ENCODE measurements at places on chromosomes 3 and 15. TPM values are rescaled to one million over a fixed set of nuclear protein-coding genes. Genes with fewer than 3 reads are reported as not detected.

BFSP2 gene
- total RNA-seq, result not detected

GRCh38 chr3:114011059-114011797 lies 45.1 kb downstream of the CCDC191 start:
- no peak overlapping the region for H3K27ac ChIP-seq
- H3K4me1 ChIP-seq, result no peaks in the 10 kb centered on the region
- H3K36me3 ChIP-seq, result peaks cover 3% of the 10 kb centered on the region
- DNase-seq, result no peak

DNA sequence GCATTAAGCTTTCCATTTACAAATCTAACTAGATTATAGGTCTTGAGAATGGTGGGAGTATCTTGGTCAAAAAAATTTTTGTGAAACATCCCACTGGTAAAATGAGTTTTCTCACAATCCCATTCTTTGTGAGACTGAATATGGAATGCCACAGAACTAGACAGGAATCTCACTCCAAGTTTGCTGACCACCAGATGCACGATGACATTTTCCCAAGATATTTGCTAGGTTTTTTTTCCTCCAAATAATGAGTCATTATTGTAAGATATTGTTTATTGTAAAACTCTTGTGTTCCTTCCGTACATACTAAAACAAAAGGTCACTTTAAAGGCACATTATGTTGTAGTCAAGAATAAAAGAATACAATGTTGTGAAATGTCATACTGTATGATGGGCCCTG lies 53.9 kb downstream of the COPS2 start:
- no peak for DNase-seq
- no peak overlapping the region for H3K27ac ChIP-seq
- peaks cover 6% of the 10 kb centered on the region for H3K36me3 ChIP-seq

MAP1A gene
- 56.0 TPM for total RNA-seq

DNA sequence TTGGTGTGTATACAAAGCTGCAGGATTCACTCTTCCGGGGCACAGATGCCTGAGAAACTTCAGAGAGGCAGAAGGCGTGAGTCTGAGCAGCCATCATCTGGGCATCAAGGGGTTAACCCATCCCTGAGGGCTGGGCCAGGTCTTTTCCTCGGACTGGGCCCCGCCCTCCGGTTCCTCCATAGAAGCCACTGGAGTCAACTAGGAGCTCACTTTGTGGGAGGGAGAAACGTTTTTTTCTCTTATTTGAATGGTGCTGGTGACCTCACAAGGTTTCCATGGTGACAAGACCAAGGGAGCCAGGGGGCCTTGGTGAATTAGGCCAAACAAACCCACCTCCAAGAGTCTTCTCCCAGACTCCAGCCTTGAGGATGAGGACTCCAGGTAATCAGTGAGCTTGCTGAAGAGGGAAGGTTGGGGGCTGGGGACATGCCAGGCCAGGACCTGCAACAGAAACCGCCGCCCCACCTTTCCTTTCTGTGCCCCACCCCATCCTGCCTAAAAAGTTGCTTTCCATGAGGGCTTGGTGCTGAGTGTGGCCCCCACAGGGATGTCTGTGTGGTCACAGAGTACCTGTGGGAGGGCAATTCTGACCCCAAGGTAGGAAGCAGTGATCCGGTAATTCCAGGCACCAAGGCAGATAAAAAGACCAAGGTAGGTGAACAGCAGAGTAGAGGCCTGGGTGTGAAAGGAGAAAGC lies 14.8 kb upstream of the INSYN1 start:
- no peak for DNase-seq
- no peaks in the 10 kb centered on the region for H3K36me3 ChIP-seq
- H3K27ac ChIP-seq, result no peak overlapping the region
- H3K27me3 ChIP-seq, result peaks cover 4% of the 10 kb centered on the region

MKRN2OS gene
- 1.8 TPM for total RNA-seq

- H3K27me3 ChIP-seq, result no peaks in the 10 kb centered on the region
- H3K4me3 ChIP-seq, result no peak overlapping the region
- DNase-seq, result no peak
- peaks cover 31% of the 10 kb centered on the region for H3K4me1 ChIP-seq
- H3K36me3 ChIP-seq, result no peaks in the 10 kb centered on the region
- peak overlapping the region; percentile 89 for H3K27ac ChIP-seq
These were observed 124.3 kb upstream of the SPRED1 start for GRCh38 chr15:38128341-38128781.

DNA sequence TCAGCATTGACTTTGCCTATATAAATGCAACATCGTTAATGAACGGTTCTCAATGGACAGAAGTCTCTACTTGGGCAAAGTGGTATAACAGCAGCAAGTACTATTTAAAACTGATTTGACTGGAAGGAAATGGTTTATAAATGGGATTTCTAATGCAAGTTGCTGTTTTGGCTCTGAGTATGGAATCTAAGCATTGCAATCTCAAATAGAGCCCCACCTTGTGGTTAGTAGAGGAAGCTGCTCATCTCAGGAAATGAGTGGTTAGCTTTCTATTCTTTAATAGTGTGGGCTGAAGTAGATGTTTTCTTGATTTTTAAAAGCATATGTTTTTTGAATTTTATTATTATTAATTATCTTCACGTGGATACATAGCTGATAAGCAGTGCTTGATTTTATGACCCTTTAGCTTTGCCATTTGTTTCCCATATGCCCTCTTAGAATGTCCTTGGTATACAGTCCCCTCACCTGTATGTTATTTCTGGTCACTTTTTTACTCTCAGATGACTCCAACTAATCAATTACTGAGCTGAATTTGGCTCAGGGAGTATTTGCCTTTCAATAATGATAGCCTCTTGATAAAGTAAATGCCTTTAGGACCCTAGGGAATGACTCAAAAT lies 67.1 kb downstream of the OXSM start:
- H3K4me1 ChIP-seq, result no peaks in the 10 kb centered on the region
- no peak overlapping the region for H3K4me3 ChIP-seq
- no peak for DNase-seq
- no peak overlapping the region for H3K27ac ChIP-seq

GRCh38 chr3:158106766-158107471 lies 699 bp upstream of the SHOX2 start:
- H3K27ac ChIP-seq, result no peak overlapping the region
- no peak for DNase-seq
- H3K4me1 ChIP-seq, result peaks cover 69% of the 10 kb centered on the region
- H3K4me3 ChIP-seq, result peak overlapping the region; percentile 60

CPN2 gene
- total RNA-seq, result 2.4 TPM

- H3K4me3 ChIP-seq, result no peak overlapping the region
- no peaks in the 10 kb centered on the region for H3K36me3 ChIP-seq
- H3K4me1 ChIP-seq, result no peaks in the 10 kb centered on the region
- no peak overlapping the region for H3K27ac ChIP-seq
- DNase-seq, result no peak
- H3K27me3 ChIP-seq, result no peaks in the 10 kb centered on the region
These were observed 112.6 kb upstream of the KBTBD8 start for GRCh38 chr3:66885326-66886000.

DNA sequence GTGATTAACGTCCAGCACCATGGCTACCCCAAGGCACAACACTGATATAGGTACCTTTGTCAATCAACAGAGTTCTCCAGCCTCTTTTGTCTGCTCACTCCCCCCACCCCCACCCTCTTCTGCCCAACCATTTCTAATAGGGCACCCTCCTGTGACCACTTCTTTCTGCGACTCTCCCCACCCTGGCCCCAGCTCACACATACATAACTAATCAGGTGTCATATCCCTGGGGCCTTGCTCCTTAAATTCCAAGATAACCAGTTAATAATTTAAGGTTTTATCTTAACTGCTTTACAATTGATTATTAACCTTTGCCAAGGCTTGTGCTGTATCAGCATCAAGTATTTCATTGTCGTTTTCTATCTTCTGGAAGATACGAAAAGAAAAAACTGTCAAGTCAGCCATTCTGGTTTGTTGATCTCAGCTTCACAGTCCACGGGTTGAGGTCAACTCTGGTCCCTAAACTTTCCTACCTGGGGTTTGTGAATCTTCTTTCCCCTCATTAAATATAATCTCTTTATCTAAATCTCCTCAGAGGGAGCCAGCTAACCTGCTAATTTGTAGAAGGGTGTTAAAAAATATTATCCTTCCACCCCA lies 27.3 kb upstream of the SLC28A2 start:
- no peak for DNase-seq
- no peak overlapping the region for H3K4me3 ChIP-seq
- peaks cover 10% of the 10 kb centered on the region for H3K27me3 ChIP-seq
- no peaks in the 10 kb centered on the region for H3K36me3 ChIP-seq
- H3K27ac ChIP-seq, result no peak overlapping the region

GRCh38 chr15:68383161-68384074 lies 48.5 kb downstream of the ITGA11 start:
- no peak for DNase-seq
- H3K27me3 ChIP-seq, result no peaks in the 10 kb centered on the region
- no peaks in the 10 kb centered on the region for H3K36me3 ChIP-seq
- no peak overlapping the region for H3K4me3 ChIP-seq
- peaks cover 4% of the 10 kb centered on the region for H3K4me1 ChIP-seq
- H3K27ac ChIP-seq, result no peak overlapping the region

DNA sequence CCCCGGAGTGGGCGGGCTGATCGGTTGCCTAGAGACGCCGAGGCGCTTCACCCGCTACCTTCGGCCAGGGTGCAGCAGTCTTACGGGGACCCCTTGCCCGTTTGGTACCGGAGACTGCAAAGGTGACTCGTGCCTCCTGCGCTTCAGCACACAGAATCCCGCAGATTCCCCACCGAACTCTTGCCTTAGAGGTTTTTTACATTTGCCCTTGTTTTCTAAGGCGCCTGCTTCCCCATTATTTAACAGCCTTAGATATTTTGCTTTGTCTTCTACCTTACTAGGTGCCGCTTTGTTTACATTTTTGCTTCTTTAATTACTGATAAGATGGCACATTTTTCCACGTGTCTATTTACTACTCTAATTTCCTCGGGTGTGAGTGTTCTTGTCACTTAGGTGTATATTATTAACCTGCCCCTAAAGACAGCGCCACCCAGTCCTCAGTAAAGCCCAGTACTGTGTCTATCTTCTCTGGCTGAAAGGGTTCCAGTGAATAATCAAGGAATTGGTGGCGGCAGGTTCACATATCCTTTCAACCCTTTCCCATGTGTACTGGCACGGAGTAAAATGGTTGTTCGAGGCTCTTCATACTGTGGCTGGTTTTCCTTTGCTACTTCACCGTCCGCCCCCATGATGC lies 573 bp upstream of the CEP152 start:
- H3K4me1 ChIP-seq, result peaks cover 16% of the 10 kb centered on the region
- no peak overlapping the region for H3K27ac ChIP-seq
- peak overlapping the region; percentile 77 for H3K4me3 ChIP-seq
- H3K27me3 ChIP-seq, result no peaks in the 10 kb centered on the region

- no peaks in the 10 kb centered on the region for H3K4me1 ChIP-seq
- no peaks in the 10 kb centered on the region for H3K36me3 ChIP-seq
- H3K27me3 ChIP-seq, result peaks cover 65% of the 10 kb centered on the region
- H3K27ac ChIP-seq, result no peak overlapping the region
These were observed 8.1 kb upstream of the LRRK1 start for GRCh38 chr15:100911086-100911485.

- H3K4me1 ChIP-seq, result no peaks in the 10 kb centered on the region
- H3K4me3 ChIP-seq, result no peak overlapping the region
- no peaks in the 10 kb centered on the region for H3K27me3 ChIP-seq
- no peak overlapping the region for H3K27ac ChIP-seq
- no peak for DNase-seq
- H3K36me3 ChIP-seq, result peaks cover 38% of the 10 kb centered on the region
These were observed 103.3 kb upstream of the PRTG start for GRCh38 chr15:55846116-55846707.

DNA sequence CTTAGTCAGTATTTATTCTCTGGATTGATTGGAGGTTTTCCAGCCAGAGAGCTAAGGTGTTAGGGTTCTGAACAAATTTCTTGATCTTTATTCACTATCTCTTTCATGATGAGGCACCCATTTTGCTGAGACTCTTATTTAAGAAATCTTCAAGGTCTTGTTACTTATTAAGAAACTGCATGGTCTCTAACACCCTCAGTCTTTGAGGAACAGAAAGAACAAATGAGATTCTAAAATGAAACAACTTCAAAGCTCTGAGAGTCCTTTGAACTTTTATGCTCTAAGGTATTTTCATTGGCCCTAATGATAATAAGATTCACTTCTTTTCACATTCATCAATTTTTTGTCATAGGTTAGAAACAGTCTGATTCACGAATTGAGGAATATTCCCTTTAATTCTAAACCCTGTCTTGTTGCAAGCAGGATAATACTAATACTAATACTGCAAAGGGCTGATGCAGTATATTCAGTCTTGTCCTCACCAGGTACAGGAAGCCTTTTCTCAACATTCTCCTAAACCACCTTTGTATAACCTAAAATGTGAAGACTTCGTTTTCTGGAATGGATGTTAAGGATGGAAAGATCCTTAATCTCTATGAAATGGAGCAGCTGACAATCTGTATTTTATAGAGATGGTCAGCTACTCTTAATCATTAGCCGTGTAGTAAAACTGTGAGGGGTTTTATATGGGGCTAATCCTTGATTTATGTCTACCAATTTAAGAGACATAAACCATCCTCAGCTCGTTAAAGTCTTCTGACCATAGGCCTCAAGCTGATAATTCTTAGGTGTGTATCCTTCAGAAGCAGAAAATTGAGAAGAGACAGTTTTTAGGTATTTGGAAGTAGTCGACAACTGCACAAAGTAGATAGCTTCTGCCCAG lies 198.3 kb downstream of the OTOL1 start:
- H3K4me1 ChIP-seq, result peaks cover 8% of the 10 kb centered on the region
- no peak overlapping the region for H3K27ac ChIP-seq
- DNase-seq, result no peak
- no peak overlapping the region for H3K4me3 ChIP-seq

DNA sequence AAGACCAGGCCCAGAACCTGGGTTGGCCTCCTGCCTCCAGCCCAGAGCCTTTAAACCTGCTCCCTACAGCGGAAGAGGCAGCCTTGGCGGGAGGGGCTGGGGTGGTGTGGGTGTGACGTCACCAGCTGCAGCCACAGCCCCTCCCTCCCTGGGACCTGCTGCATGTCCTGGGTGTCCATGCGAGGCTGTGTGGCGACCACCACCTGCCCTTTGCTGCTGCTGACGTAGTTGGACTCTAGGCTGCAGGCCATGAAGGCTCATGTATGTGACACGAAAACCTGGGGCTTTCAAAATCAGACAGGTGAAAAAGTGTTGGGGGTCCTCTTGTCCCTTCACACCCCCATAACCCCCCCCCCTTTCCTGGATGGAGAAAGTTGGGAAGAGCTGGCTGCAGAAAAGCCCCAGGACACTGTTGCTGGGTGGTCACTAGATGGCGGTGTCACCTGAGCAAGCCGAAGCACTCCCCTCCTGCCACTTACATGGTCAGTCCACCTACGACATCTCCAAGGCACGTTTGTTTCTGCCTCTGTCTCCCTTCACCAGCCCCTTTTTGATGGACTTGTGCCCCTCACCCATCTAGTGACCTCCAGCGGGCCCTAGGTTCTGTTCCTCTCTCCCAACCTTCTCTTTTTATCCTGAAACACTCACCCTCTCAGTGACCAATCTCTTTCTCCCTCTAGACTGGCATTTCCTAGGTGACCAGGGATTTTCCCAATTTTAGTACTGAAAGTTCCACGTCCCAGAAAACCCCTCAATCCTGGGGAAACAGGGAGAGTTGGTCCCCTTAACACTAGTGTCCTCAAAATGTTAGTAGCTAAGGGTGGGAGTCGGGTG lies 35.2 kb downstream of the SLC6A20 start:
- H3K27me3 ChIP-seq, result peaks cover 29% of the 10 kb centered on the region
- no peaks in the 10 kb centered on the region for H3K36me3 ChIP-seq
- no peak overlapping the region for H3K27ac ChIP-seq
- H3K4me3 ChIP-seq, result no peak overlapping the region

Measured in left ventricle myocardium inferior (tissue), 1 donor.